ENCODE measurements at places on chromosomes 5 and 9.

DNA sequence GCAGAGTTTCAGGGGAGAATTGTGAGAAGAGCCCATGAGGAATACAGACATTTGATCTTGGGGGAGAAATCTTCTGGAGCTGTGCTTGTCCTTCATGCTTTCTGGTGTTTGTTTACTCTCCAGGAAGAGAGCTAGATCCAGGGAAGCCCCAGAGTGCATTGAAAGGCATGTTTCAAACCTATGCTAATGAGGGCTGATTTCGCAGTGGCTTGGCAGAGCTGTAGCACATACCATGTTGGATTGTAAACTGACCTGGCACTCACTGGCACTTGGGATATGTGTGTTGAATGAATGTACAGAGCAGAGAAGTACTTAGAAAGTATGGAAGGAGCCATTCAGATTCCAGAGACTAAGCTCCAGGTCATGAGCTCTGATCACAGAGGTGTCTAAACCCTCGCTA, 30.9 kb downstream of the TNFSF8 start:
- DNase-seq = no peak

DNA sequence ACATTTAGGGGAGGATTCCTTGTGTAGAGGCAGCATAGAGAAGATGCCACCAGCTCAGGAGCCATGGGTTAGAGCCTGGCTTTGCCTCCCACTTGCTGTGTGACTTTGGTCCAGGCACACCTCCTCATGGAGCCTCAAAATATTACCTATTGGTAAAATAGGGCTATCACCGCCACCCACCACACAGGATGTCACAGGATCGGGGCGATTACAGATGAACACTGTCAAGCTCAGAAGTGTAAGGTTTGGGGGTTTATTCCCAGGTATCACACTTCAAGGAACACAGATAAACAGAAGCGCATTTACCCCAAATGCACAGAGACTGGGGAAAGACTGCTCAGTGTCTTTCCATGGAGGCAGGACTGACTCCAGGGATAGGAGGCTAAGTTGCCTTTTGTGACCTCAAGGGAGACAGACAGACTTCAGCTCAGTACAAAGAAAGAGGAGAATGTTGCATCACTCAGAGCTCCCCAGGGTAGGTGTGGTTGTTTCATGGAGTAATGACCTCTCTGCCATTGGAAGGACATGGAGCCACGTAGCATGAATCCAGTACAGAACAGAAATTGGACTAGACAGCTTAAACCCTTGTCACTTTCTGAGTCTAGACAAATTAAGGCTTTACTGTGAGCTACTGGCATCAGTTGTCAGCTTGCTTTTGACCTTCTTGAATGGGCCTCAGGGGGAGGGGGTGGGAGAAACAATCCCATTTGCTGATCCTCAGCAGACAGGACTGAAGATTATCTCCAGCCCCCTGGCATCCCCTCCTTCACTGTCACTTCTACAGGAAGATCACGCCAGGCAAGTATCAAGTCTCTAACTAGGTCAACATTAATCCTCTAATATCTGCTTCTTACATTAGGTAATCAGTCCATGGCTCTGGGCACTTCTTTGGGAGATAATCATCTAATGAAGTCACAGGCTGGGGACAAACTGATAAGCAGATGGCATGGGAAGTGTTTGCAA, 6.5 kb downstream of the TRAF1 start:
- no peak for DNase-seq

DNA sequence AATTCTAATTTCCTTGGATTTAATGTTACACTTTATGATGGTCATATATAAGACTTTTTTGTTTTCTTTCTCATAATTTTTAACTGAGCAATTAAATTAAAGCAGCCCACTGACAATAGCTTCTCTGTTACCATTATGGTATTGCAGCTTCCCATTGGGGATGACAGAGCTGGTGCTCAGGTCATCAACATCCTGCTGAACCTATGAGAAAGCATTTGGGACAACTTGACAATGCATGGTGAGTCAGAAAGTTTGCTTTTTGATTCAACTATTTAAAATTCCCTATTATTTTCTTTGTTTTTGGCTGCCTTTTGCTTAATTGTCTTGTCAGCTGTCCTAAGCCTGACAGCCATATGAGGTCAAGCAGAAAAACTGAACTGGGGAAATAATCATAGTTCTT, 487.4 kb upstream of the RIOK2 start:
- no peak for DNase-seq

DNA sequence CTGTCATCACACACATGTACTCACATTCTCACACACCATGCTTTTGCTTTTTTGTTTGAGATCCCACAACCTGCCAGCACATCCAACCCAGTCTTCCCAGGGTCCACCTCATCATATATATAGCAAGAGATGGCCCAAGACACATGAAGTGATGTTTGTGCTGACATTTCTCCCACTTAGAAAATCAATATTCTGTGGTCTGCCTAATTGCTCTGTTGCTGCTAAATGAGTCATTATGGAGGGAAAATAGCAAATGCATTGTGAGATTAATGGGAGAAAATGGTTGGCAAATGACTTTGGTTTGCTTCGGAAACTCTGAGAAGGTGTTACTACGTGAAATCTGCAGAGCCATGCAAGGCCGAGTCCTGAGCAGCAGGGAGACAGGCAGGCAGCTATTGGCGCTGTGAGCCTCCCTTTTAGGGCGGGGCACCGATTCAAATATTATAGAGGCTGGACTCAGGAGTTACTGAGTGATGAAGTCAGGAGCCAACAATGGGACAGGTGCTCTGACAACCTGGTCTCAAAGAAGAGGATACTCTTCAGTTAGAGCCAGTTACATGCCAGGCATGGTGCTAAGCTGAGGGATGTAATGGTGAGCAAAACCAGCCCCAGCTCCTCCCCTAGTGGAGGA, 62.8 kb downstream of the DAB2IP start:
- no peak for DNase-seq

DNA sequence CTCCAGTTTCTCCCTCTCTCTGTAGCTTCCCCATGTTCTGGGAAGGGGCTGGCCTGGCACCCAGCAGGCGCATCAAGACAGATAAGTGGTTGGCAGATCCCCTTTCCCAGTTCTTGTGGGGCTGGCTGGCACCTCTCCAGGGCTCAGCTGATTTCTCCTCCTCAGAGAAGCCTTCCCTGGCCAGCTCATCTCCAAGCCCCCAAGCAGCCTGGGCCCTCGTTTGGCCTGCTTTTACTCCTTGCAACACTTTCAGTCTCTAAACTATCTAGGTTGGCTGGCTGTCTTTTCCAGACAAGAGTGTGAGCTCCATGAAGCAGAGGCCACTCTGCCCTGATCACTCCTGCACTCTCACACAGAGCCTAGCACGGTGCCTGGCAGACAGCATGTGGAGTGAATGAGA, 13.5 kb downstream of the MACROH2A1 start:
- DNase-seq = no peak

- DNase-seq = no peak
These were observed 47.9 kb upstream of the ZNF618 start for GRCh38 chr9:113828221-113828620.

DNA sequence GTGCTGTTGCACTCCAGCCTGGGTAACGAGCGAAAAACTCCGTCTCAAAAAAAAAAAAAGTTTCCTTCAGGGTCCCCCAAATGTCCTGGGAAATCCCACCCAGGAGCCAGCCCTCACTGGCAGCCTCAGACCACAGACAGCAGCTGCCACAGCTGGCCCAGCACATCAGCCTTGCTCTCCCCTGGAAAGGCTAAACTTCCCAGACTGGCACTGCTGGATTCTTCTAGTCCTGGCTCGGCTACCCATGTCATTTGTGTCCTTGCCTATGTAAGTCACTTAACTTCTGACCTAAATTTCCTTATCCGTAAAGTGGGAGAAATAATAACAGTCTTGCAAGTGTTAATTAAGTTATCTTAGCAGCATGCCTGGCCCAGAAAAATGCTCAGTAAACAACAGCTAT, 8.6 kb upstream of the PRRC2B start:
- no peak for DNase-seq

DNA sequence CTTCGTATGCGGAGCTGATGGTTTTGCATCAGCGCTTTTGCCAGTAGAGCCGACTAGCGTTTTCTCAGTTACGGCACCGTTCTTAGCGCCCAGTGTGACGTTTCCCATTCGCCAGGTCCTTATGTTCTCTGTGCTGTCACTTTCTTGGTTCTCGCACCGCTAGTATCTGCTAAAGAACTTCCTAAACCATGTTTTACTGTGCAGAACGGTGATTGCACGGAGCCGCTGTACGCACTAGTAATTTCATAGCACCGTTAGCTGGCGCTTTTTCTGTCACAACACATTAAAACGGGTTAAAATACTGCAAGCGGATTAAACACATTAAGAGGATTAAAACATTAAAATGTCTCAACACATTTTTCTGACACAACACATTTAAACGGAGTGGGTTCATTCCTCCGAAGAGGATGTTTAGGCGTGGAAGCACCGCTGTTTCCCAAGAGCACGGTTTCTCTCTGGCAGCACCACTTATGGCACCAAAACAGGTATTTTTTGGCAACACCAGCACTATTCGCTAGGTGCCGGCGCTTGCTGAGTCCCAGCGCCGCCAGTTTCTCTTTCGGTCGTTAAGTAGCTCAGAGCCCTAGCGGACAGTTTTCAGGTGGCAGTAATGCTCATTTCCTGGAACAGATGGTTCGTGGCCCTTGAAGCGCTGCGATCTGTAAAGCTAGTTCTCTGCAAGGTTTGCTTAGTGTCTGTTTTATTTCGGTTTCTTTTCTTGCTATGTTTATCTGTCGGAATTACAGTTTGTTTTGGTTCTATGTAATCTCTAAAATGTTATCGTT, 20.3 kb downstream of the ANXA2R start:
- DNase-seq = peak; percentile 85

DNA sequence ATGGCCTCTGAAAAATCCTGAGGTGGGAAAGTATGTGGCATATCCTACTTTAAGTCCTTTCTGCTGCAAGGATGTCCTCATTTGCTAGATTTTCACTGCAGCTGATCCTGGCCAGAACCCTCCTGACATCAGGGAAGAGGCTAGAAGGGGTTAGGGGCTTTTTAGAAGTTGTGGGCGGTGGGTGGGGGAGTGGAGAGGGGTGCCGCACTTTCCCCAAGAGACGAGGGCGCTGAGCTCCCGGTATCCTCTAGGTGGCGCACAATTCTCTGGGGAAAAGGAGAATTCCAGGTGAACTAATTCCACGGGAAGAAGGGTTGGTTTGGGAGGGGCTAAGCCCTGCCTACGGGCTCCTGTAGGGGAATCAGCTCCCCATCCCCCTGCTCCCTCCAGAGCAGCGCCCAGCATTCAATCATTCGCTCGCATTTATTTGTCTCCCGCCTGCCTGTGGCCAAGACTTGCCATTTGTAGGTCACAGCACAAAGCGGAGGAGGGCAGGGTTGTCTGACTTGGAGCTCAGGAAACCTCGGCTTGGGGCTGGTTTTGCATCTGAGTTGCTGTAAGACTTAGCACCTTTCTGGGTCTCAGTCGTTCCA, 42.9 kb upstream of the HAND1 start:
- no peak for DNase-seq

GRCh38 chr9:116895961-116896360, 208.9 kb downstream of the TRIM32 start:
- DNase-seq = no peak

GRCh38 chr9:116991051-116991450, 303.9 kb downstream of the TRIM32 start:
- DNase-seq = no peak

GRCh38 chr9:78393340-78393739, 96.4 kb downstream of the PSAT1 start:
- DNase-seq = no peak

- DNase-seq = peak; percentile 66
These were observed 29.5 kb downstream of the SLC25A46 start for GRCh38 chr5:110768138-110768860.

DNA sequence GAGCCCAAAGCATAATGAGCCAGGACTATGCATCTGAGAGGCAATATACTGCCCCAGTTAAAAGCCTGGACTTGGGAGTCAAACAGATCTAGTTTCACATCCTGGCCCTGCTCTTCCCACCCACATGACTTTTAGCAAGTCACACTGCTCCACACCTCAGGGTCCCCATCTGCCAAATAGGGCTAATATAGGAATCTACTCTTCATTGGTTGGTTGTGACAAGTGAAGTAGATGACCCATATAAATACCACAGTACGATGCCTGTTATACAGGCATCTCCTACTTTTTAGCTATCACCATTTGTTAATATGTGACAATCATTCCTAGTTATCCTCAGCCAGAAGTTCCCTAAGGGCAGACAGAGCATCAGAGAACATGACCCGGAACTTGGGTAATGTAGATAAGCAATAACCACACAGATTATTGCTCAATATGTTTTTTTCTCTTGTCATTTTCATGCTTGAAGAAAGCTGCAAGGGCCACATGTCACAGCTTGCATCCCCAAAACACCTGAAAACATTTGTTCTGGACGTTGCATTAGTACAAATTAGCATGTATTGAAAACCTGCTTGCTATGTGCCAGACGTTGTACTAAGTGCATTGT, 20.4 kb downstream of the ADAM19 start:
- no peak for DNase-seq

- no peak for DNase-seq
These were observed 346.3 kb downstream of the TMEM167A start for GRCh38 chr5:82730913-82731312.

DNA sequence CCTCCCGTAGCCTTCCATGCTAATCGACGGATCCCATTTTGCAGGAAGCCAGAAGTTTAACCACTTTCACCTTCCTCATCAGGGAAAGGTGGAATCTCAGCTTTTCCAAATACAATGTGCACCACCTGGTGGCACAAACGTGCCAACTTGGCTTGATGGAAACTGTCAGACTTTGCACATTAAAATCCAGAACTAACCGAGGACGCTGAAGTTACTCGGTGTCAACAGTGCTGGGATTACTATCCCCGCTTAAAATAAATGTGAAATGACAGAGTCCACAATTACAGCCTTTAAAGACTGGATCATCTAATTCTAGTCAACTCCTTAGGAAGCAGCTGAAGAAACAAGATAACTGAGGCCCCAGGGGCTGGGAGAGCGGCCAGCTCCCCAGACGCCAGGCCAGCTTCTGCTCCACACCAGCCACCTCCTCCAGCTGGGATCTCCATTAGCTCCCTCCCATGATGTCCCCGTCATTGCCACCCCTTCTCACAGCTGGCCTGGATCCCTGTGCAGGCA, 50.1 kb upstream of the RETREG1 start:
- no peak for DNase-seq

DNA sequence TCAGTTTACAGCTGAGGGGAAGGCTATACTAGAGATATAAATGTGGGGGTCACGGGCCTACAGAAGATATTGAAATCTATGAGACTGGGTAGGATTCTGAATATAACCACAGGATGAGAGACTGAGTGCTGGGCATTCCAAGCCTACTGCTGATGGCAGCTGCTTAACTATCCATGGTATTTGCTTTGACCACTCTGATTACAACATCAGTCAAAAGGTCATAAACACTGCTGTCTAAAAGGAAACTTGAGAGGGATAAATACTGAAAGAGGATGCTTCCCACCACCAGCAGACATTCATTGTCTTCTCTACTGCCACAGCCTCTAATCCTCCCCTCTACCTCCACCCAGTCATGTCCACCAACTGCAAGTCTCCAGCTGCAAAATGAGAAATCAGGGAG, 3.8 kb downstream of the ZNF622 start:
- peak; percentile 80 for DNase-seq
